ENCODE measurements at places on chromosomes 1 and 21. TPM values are rescaled to one million over a fixed set of nuclear protein-coding genes. Genes with fewer than 3 reads are reported as not detected.
A peak's percentile ranks its signal among the peaks of the same experiment; 100 is the strongest.

DNA sequence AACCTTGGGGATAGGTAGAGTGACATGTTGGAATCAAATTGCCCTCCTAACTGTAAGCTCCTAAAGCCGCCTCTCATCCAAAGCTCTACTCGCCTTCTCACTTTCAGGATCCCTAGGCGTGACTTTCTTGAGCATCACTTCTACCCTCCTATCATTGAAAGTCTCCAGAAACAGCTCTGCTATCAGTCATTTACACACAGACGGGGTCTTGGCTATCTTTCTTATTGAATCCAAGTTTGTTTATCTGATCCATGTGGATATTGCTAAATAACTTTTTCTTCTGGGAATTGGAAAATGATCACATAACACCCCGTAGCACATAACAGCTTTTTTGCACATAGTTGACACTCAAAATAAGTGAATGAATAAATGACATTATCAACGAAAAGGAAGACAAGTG, 216.4 kb upstream of the KIAA0040 start:
- DNase-seq = no peak

DNA sequence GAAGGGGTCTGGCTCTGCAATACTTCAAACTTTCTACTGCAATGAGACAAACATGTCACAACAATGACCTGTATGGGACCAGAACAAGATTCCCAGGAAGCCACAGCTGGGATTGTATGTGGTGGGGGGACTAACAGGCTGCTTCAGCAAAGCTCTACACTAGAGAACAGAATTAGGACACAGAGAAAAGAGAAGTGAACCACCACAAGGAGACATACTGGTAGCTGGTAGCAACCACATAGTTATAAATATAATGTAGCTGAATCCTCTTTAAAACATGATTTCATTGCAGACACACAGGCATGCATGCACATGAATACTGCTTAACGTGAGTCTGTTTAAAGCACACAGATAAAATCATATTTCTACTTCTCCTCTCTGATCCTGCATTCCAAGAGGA, 3.5 kb upstream of the ILDR2 start:
- DNase-seq = no peak

GRCh38 chr1:99784809-99785255, 18.4 kb upstream of the FRRS1 start:
- peak; percentile 15 for DNase-seq

The S100B gene
- not detected for total RNA-seq

- DNase-seq = no peak
Observed at GRCh38 chr21:46606427-46606813, 1.5 kb upstream of the S100B start.

The KRTAP13-2 gene
- not detected for total RNA-seq

The LIN9 gene
- 10.0 TPM for total RNA-seq

- no peak for DNase-seq
Observed at GRCh38 chr21:35002879-35003722, 46.0 kb downstream of the RUNX1 start.

DNA sequence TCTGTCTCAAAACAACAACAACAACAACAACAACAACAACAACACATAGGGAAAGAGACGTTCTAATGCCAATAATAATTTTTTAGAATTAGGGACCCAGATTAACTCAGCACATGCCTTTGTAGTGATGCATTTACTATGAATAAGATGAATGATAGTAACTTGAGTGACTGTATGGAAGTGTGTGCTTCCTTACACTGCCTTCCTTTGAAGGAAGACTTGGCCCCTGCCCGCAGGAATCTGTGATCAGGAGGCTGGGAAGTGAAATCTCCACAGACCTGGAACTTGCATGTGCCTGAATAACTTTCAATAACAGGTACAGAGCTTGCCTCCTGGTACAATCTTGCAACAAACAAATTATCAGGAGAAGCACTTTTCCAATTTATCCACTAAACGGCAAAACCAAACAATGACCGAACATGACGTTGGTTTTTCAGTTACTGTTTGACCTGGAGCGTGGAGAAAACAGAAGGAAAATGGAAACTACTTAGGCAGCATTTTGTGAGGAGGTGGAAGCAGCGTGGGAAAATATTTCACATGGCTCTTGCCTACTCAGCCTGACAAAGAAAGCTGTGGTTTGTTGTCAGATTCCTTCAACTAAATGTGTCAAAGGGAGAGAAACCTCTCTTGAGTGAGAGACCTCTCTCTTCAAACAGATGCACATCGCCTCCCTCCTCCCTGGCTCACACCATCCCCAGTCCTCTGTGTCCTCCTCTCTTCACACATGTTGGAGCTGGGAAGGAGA, 10.1 kb upstream of the ABCA4 start:
- peak; percentile 61 for DNase-seq

The KCNN3 gene
- total RNA-seq = 0.33 TPM

DNA sequence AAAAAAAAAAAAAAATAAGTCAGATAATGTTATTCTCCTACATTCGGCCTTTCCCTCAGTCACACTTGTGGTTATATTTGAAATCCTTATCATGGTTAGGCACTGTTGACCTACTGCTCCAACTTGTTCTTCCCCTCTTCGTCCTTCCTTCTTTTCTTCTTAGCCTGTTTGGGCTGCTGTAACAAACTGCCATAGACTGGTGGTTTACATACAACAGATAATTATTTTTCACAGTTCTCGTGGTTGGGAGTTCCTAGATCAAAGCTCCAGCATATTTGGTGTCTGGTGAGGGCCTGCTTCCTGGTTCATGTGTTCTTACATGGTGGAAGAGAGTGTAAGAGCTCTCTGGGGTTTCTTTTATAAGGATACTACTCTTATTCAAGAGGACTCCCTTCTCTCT, 73.4 kb downstream of the RABGAP1L start:
- DNase-seq = no peak

The NENF gene
- total RNA-seq = 85.9 TPM

- no peak for DNase-seq
Observed at GRCh38 chr1:166843769-166844596, 4.7 kb downstream of the POGK start.

DNA sequence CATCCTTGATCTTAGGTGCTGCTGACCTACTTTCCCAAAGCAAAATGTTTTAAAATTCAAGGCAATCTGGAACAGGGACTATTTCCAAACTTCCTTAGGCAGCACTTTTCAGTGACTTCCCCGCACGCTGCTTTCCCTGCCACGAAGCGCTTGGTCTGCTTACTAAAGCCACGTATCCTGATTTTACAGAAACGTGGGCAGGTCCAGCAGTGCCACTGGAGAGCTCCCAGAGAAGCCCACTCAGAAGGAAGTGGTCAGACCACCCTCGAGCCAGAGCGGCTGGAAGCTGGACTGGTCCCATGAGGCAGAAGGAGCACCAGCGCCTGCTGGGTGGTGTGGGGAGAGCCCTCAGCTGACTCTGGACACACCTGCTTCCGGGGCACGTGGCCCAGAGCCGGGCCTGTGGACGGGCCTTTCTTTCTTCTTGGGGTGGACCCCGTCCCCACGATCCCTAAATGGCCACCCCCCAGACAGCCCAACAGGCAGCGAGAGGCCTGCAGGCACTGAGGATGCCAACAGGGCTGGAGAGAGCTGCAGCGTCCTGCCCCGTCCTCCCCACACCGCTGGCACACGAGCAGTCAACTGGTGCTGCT, 23.2 kb downstream of the PTTG1IP start:
- DNase-seq = no peak

The CYP4Z1 gene
- total RNA-seq = not detected

The OR2L13 gene
- not detected for total RNA-seq

The BNIPL gene
- 3.0 TPM for total RNA-seq

DNA sequence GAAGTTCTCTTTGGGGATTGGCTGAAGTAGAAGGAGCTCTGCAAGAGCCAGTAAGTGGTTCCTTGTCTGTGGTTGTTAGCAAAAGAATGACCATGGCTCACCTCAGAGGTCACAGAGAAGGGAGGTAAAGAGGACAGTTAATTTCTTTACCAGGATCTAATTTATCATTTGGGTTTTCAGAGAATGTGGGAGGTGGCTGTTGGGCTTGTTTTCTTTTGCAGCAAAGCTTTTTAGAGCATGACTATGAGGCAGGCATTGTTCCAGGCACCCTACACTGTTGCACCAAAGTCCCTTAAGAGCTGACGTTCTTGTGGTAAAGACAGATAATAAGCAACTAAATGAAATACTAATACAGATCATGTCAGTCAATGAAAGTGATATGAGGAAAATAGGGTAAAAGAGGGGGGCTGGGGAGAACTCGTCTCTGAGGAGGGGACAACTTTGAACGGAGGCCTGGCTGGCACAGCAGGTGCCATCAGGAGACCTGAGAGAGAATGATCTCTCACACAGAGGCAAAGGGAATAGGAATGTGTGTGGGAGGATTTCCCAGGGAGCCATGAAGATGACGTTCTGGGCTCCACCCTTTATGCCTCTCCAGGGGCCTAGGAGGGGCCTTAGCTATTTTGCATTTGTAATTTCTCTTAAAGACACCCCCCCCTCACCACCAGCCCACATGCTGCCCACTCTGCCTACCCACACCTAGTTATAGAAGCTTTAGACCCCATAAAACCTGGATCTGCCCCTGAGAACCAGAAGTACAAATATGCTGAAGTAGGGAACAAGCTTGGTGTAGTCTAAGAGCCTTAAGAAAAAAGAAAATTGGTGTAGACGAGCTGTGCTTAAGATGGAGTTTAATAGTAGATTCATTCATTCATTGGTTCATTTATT, 177.5 kb downstream of the ROR1 start:
- DNase-seq = no peak

The ARHGAP30 gene
- total RNA-seq = 0.46 TPM

DNA sequence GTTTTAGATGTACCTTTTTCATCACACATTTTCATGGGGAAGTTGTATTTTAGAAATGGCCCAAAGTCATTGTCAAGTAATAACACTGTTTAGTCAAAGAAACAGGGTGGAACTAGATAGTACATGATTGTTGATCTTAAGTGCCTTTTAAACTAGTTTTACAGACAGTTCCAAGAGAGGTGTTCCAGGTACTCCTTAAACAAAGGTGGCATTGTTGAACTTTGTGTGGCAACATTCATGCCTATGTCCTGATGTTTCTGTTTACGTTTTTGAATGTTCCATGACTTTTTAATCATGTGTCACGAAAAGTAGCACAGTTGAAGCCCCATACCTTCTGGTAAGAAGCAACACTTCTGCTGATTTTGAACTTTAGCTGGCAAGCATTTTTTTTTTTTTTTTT, 9.1 kb upstream of the SH3D21 start:
- DNase-seq = peak; percentile 66

The GPR157 gene
- total RNA-seq = 9.0 TPM

GRCh38 chr1:183131166-183131565, 54.9 kb upstream of the LAMC2 start:
- DNase-seq = no peak

GRCh38 chr1:108590441-108590840, 30.5 kb downstream of the EEIG2 start:
- DNase-seq = no peak

The PLPPR4 gene
- not detected for total RNA-seq

GRCh38 chr1:1083416-1084371, 9.6 kb upstream of the RNF223 start:
- DNase-seq = no peak

GRCh38 chr21:46295996-46296752, 10.0 kb downstream of the YBEY start:
- DNase-seq = no peak

- DNase-seq = no peak
Observed at GRCh38 chr1:33169290-33170055, 12.4 kb downstream of the TRIM62 start.

The MGST3 gene
- 67.2 TPM for total RNA-seq

The PPIAL4G gene
- not detected for total RNA-seq

The ELF3 gene
- total RNA-seq = 318 TPM

- DNase-seq = no peak
Observed at GRCh38 chr1:172935062-172935592, 115.6 kb downstream of the TNFSF18 start.

GRCh38 chr21:38843806-38844503, 38.2 kb downstream of the ETS2 start:
- no peak for DNase-seq

DNA sequence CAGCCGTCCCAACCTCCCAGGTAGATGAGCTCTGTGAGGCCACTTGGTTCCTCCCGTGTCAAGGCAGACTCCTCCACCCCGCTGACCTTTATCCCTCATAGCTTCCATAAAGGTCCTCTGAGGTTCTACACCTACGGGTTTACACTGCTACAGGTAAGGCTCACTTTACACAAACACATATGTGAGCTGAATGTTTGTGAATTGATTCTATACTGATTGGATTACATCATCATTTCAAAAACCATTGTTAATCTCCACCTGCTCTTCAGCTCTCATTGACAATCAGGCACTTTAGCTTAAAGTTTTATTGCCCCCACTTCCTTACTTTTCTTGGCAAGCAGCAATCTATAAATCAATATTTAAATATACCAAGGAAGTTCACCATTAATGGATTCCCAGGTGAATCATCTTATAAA, 12.8 kb upstream of the RGS16 start:
- DNase-seq = no peak

The ANKRD34A gene
- 0.50 TPM for total RNA-seq

The TRNP1 gene
- total RNA-seq = 7.4 TPM

DNA sequence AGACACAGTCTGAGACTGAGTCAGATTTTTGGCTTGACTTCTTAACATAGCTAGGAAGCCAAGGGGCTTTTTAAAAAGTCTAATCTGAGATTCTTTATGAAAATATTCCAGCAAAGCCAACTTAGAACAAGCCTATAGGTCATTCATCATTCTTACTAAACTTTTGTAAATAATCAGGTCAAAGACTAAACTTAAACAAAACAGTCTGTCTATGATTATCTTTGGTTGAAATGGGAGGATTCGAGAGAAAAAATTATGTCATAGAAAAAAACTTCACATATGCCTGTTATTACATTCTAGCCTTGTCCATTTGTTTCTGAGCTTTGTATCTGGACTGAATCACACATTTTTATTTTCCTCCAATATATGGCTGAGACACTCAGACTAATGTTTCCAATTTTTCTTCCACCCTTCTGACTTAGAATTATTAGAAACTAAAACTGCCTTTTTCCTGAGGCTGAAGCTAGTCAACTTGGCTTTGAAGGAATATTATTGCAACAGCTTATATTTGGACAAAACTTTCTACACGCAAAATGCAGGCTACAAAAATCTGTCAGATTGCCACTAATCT, 83.3 kb downstream of the ETS2 start:
- no peak for DNase-seq

DNA sequence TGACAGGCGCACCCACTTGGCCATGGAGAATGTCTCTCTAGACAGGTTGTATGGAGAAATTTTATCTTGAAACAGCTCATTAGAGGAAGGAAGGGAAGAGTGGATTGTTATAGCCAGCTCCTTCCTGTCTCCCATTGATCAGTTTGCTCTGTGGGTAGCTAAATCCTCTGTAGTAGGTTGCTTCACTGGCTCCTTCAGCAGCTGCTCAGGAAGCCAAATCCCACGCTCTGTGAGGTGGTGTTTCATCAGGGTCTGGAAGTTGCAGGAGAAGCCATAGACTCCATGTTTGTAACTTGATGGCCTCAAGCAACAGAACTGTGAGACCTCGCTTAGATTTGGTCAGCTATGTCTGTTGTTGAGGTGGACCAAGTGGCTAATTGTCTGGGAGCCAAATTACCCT, 6.8 kb upstream of the NFYC start:
- DNase-seq = no peak

GRCh38 chr21:26686278-26686677, 113.2 kb upstream of the CYYR1 start:
- DNase-seq = no peak

The DENND1B gene
- 14.1 TPM for total RNA-seq

- no peak for DNase-seq
Observed at GRCh38 chr1:226619031-226619430, 70.5 kb downstream of the STUM start.

Data from PC-9 (cell line).